Endothelial cell (in vitro differentiated cells): ENCODE measurements at places on chromosomes 12 and 14.

DNA sequence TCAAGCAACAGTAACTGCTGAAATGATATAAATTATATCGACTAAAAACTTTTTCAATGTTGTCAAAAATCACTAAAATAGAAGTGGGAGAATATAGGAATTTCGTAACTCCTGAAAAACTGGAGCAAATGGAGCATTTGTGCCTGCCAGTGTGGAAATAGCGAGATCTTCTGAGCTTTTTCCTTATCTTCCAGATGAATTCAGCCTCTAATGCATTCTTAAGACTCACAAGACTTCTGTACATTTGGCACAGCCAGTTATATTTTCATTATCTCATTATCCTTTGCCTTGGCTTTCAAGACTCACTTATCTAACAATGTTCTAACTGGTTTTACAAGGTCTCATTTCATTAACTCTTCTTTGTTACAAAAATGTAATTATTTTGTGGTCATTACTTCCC lies 252.4 kb downstream of the GXYLT1 start:
- DNase-seq, result no peak

- no peak for DNase-seq
Measured at GRCh38 chr14:32980902-32981501, 42.3 kb downstream of the NPAS3 start.

DNA sequence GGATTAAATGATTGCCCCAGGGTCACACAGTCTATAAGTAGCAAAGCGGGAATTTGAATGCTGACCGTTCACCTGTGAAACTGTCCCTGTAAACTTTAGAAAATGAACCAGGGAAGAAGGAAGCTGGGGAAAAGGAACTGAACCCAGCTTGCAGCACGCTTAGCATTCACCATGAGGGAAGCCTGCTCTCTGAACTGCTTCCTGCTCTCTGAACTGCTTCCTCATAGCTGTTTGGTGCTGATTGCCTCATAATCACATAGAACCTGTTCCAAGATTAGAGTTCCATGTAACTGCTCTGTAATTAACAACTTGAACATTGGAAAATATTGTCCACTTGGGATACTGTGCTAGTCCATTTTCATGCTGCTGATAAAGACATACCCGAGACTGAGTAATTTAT lies 1504.8 kb upstream of the TMEM132C start:
- DNase-seq, result no peak

GRCh38 chr14:74465335-74465734 lies 27.8 kb downstream of the NPC2 start:
- DNase-seq, result no peak

- no peak for DNase-seq
Measured at GRCh38 chr12:109682708-109683060, 30.9 kb upstream of the FAM222A start.

DNA sequence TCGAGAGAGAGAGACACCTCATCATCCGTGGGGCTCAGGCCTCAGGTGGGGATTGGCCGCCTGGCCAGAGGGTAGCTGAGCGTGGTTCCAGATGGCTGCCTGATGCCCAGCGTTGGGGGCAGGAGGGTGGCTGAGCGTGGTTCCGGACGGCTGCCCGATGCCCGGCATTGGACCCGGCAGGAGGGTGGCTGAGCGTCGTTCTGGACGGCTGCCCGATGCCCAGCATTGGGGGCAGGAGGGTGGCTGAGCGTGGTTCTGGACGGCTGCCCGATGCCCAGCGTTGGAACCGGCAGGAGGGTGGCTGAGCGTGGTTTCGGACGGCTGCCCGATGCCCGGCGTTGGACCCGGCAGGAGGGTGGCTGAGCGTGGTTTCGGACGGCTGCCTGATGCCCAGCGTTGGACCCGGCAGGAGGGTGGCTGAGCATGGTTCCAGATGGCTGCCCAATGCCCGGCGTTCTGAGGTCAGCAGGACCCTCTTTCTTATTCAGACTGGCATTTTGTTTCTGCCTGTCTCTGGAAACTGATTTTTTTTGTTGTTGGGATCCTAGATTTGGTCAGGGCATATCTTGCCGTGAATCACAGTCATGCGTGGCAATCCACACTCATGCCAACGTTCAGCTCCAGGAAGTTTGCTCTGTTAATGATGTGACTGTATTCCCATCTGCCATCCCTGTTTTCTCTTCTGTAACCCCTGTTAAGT lies 40.7 kb downstream of the GALNT9 start:
- no peak for DNase-seq

- no peak for DNase-seq
Measured at GRCh38 chr14:62885451-62885850, 159.8 kb downstream of the KCNH5 start.

DNA sequence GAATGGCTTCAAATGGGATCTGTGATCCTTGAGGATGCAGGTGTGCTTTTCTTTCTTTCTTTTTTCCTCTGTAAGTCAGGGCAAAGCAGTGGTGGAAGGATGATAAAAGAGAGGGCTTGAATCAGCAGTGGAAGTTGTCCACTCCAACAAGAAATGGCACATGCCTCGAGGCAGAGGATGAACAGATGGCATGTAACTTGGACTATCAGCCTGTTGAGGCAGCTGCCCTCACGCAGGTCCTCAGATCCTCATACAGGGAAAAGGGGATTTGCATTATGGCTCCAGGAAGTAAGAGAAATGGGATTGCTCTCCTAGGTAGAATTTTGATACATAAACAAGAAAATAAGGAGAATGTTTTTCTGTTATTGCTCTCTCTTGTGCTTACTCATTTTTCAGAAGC lies 368.0 kb downstream of the FUT8 start:
- DNase-seq, result no peak

GRCh38 chr12:113788020-113788856 lies 177.9 kb downstream of the RBM19 start:
- DNase-seq, result no peak

- DNase-seq, result no peak
Measured at GRCh38 chr12:47943623-47944340, 19.6 kb upstream of the TMEM106C start.

- no peak for DNase-seq
Measured at GRCh38 chr12:45944771-45945170, 45.6 kb downstream of the SCAF11 start.

DNA sequence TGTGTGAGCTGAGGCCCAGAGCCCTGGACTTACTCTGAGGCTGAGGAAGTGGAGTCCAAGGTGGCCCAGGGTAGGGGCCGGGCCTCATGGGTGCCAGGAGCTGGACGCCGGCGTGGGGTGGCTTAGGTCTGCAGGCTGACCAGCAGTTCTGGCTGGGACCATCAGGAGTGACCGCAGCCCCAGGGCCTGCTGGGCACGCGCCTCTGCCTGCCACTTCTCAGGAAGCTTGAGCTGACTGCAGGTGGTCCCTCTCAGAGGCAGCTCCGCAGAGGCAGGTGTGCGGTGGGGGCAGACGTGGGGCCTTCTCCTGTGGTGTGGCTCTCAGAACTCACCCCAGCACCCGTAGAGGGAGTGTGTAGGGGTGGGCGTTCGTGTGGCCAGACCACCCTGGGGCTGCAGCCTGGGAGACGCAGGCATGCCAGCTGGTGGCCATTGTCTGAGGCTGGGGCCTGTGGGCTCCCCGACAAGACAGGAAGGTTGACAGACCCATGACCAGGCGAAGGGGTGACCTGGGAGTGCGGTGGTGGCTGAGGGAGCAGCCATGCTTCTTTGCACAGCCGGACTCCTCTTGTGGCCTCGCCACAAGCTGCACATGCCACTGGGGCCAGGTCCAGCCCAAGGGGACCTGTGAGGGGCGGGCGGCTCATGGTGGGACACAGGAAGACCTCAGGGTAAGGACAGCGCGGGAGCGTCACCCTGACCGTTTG lies 40.0 kb upstream of the TEX22 start:
- DNase-seq, result no peak

DNA sequence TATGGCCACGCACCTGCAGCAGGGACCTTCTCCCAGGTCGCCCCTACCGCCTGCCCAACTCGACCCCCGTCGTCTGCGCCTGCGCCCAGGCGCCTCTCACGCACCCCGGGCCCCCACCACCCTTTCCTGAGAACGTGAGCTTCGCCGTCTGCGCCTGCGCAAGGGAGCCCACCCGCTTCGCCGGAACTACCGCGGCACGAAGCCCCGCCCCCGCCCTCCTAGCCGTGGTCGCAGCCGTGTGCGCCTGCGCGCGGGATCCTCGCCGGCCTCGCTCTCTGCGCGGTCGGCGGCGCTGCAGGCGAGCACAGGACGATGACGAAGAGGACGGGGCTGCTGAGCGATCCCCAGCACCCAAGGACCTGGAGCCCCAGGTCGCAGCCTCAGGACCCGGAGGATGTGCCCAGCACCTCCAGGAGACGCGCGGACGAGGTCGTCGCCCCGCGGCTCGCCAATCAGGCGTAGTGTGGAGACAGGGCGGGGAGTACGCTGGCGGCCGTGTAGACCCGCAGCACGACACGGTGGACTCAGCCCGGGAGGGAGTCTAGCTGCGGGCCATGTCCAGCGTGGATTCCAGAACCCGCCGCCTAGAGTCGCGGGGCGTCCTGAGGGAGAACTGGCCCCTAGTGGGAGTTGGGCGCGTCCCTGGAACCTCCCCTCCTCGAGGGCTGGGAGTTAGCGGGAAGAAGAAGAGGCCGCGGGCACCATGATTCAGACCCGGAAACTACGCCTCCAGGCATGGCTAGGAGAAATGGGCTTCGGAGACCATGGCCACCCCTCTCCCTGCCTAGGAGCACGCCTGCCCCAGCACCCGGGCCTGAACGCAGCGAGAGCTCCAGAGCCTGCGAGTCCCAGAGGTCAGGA lies 1120.8 kb upstream of the TMEM132C start:
- DNase-seq, result no peak

DNA sequence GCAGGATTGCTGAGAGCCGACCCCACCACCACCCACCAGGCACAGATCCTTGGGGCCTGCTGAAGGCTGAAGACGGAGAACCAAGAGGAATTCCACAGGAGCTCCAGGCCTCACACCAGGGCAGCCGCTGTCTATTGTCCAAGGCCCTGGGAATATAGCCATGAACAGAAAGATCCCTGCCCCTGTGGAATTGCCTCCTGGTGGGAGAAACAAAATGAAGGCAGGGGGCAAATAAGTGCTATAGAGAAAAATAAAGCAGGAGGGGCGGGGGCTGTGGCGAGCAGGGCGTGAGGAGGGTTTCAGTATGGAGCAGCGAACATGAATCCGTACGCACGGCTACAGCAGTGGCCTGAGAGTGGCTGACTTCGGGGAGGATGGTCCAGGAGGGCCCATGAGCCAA lies 96.1 kb downstream of the EML1 start:
- no peak for DNase-seq

GRCh38 chr14:61154641-61155040 lies 126.5 kb downstream of the TMEM30B start:
- DNase-seq, result no peak

DNA sequence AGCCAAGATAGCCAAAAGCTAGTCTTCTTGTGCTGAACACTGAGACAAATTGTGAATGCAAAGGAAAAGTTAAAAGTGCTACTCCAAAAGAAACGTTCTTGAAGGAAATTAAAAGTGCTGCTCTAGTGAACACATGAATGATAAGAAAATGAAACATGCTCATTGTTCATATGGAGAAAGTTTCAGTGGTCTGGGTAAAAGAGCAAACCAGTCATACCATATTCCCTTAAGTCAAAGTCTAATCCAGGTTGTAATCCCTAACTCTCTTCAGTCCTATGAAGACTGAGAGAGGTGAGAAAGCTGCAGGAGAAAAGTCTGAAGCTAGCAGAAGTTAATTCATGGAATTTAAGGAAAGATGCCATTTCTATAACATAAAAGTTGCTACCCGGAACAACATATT lies 121.5 kb downstream of the MNAT1 start:
- no peak for DNase-seq

DNA sequence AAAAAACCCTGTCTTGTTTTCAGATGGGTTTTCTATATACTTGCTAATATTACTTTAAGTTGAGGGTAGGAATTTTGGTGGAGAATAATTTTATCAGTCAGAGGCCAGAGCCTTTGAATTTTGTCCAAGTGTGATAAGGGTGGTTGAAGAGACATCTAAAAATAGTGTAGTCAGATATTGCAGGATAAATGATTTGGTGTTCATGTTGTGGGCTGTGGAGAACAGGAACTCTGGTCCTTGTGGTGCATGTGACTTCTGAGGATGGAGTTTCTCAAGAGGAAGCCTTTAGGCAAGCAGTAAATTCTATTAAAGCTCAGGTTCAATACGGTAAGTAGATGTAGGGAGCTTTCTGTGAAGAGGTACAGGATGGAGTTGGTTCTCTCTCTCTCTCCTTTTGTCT lies 2.8 kb downstream of the ADAM21 start:
- no peak for DNase-seq

DNA sequence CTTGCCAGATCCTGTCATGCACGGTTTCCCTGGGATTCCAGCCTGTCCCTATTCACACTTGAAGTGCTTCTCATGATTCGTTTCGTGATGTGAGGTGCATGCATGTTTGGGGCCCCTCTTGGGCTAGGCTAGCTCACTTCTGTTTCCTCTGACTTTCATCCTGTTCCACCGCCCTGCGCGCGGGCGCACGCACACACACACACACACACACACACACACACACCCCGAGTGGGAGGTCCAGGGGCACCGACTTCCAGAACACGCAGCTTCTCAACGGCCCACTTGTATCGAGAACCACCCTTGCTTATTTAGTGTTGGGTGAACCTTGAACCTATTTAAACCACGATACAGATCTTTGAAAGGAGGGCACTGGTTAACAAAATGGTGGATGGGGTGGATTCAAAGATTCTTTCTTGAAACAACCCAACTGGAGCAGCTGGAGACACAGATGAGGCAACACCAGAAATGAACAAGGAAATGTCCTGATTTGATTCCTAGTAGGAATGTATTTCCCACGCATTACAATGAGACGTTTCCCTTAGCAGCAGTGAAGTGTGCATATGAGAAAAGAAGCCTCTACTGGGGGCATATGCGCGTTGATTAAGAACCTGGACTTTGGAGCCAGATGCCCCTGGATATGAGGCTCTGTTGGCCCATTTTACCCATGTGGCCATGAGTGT lies 16.3 kb downstream of the ELK3 start:
- DNase-seq, result no peak

DNA sequence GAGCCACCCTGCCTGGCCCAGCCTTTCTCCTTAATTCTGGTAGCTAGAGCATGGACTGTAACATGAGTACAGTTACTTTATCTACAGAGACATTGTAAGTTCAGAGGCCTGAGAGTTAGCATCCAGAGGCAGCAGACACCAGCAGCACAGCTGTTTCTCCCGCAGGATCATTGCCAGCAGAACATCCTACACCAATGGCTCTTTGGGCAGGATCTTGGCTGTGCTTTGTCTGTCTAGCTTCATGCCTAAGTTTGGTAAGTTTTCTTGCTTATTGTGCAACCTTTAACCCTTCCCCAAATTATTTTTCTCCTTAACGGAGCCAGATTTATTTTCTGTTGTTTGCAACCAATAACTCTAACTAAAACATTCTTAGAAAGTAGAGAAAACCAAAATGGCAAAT lies 21.6 kb downstream of the C12orf71 start:
- no peak for DNase-seq

GRCh38 chr12:114820796-114821195 lies 136.8 kb upstream of the TBX3 start:
- DNase-seq, result no peak

- no peak for DNase-seq
Measured at GRCh38 chr12:59075141-59075540, 154.8 kb upstream of the LRIG3 start.

DNA sequence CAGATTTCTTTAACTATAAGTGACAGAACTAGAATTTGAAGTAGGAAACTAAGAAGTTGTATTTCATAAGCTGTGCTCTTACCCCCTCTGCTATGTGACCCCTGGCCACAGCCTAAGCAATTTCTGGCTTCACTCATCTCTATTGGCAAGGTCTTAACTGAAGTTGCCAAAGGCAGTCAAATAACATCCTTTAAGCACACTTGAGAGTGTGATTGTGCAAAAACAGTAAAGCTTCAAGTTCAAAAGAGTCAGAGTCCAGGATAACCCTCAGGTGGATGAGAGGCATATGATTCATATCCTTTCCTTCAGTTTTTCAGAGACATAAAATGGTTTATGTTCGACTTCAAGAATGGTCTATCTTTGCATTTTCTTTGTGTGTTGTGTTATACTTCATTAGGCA lies 45.2 kb downstream of the GRIP1 start:
- DNase-seq, result no peak
